HCT116 (cell line): ENCODE measurements at places on chromosomes 13 and 19.

DNA sequence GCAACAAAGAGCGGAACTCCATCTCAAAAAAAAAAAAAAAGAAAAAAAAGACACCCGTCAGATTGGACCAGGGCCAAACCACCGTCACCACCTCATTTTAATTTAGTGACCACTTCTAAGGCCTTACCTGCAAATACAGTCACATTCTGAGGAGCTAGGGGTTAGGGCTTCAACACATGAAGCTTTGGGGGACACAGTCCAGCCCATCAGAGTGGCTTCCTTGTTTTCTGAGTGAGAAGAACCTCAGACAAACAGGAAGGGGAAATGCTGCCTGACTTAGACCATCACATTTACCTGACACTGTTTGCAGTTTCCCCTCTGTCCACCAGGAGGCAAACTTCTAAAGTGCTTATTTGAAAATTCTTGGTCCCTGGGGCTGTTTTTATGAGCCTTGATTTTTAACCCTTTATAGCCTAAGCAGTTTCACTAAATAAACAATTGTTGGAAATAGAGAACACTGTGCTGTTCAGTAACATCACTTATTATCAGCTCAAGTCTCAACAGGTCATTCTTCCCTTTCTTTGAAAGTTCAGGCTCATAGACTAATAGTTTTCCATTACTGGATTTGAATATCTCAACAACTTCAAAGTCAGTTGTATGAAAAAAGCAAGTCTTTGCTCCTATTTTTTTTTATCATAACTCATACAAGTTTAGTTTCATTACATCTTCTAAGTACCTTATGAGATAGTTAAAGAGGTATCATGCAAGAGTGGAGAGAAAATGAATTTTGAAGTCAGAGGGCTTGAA, 74.9 kb upstream of the WASF3 start:
- peak; percentile 76 for DNase-seq

DNA sequence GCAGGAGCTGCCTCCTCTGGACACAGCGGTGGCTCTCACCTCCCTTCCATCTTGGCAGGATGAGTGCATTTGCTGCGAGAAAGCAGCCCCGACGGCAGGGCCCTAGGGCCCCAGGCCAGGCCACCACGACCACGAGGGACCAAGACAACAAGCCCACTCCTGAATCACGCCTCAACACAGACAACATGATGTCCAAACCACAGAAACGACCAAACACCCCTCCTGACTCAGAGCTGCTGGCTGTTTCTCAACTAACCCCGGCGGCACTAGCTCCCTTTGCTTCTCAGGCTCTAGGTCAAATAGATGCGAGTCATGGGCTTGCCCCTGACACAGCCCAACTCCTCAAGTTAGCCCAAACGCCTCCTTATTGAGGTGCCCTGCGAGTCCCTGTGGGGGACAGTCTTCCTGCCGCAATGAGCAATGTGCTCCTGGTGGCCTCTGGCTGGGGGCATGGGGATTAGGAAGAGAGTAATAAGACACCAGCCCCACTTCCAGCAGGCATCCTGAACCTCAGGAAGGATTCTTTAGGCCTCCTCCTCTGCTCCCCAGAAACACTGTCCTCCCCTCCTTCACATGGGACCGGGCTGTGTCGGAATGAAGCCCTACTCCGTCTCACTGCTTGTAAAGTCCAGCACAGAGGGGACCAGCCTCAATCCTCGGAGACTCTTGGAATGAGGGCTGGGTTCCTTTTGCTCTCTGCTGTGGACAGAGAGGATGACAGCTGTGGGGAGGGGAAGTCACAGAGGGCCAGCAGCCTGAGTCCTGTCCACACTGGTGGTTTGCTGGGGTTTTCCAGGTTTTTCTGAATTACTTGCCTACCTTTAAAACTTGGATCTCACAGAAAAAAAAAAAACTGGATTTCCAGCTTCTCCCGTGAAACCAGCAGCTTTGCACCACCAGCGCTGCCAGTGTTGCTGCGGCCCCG, 6.9 kb upstream of the ATF5 start:
- no peak for DNase-seq

GRCh38 chr13:80340651-80341100, 250 bp downstream of the SPRY2 start:
- DNase-seq, result no peak

- DNase-seq, result no peak
Observed at GRCh38 chr19:47725759-47726401, 12.7 kb downstream of the EHD2 start.
